ENCODE measurements at places on chromosomes 5 and 9.

GRCh38 chr9:122201641-122202040 is 27.1 kb downstream of the LHX6 start:
- no peak for DNase-seq

DNA sequence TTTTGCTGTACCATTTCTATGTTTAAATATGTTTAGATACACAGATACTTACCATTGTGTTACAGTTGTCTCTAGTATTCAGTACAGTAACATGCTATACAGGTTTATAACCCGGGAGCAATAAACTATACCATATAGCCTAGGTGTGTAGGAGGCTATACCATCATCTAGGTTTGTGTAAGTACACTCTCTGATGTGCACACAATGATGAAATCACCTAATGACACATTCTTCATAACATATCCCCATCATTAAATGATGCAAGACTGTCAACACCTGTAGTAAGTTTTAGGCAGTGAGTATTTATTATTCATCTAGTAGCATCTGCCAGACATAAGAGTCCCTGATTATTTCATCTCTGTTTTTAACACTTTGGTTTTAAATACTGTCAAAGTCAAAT is 7.3 kb upstream of the DHFR start:
- DNase-seq = no peak

- no peak for DNase-seq
Observed at GRCh38 chr5:143174714-143175398, 228.6 kb downstream of the NR3C1 start.

- no peak for DNase-seq
Observed at GRCh38 chr9:32289756-32290155, 94.7 kb upstream of the ACO1 start.

GRCh38 chr5:122421374-122422079 is 109.5 kb downstream of the SNCAIP start:
- no peak for DNase-seq

DNA sequence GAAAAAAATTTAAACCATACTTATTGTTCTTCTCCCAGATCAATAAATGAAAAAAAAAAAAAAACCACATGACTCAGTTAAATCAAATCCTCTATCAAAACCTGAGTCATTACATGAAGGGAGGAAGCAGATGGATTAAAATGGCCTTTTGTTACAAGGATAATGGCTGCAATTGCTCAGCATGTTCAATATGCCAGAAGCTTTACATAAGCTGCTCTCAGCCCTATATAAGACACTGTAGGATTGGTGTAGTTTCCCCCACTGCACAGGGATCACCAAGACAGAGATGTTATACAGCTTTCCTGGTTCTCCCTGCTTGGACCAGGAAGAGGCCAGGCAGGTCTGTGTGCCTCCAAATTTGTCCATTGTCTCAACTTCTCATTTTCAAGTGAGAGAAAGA is 101.6 kb upstream of the MAP1B start:
- no peak for DNase-seq

- no peak for DNase-seq
Observed at GRCh38 chr9:113886026-113886369, 9.9 kb downstream of the ZNF618 start.

- DNase-seq = no peak
Observed at GRCh38 chr5:62168506-62169281, 137.3 kb upstream of the KIF2A start.

- no peak for DNase-seq
Observed at GRCh38 chr5:175853573-175854230, 17.7 kb upstream of the CPLX2 start.

GRCh38 chr5:169914766-169915165 is 65.5 kb downstream of the INSYN2B start:
- DNase-seq = no peak

DNA sequence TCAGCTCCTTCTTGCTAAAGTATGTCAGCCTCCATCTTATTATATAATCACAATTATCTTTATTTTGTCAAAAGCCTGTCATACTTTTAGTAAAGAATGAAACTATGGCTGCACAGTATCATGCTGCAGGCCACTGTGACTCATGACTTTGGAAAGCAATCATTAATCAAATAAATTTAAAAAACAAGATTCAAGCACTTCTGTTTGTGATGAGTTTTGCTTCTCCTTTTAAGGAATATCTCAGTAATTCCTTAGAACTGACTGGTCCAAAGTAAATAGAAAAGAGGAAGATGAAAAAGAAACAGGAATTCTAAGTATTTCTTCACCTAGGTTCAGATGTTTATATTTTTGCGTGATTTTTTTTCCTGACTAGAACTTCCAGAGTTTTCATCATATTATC is 83.1 kb downstream of the EDIL3 start:
- no peak for DNase-seq

DNA sequence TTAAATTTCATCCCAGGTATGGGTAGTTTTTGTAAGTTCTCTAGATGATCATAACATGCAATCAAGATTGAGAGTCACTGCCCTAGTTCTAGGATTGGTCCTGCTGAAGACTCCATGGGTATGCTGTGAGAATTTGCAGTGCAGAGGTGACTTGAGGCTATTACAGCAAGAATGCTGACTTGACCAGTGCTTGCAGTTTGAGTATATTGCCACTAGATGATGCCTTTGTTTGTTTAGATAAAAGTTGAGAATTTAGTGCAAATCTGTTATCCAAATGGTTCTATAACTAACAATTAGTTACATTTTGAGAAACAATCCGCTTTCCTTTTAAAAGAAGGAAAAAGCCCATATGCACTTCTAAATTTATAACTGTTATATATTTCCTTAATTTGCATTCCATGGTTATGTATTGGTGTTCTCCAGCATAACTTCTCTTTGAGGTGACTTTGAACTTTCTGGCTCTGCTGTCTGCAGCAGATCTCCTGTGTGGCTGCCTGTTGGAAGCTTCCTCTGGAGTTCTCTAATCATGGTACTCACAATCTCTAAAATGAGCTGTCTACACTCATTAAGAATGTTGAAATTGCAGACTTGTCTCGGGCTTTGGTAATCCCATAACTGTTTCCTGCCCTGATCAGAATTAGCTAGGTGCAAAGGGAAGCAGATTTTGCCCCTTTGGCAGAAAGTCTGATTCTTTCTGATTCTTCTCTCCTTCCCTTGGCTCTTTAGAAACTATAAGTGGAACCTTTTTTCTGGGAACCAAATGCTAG is 24.9 kb downstream of the MELK start:
- DNase-seq = no peak

- no peak for DNase-seq
Observed at GRCh38 chr9:95157481-95158151, 159.9 kb downstream of the FANCC start.

- no peak for DNase-seq
Observed at GRCh38 chr5:96447949-96448348, 14.9 kb upstream of the PCSK1 start.

DNA sequence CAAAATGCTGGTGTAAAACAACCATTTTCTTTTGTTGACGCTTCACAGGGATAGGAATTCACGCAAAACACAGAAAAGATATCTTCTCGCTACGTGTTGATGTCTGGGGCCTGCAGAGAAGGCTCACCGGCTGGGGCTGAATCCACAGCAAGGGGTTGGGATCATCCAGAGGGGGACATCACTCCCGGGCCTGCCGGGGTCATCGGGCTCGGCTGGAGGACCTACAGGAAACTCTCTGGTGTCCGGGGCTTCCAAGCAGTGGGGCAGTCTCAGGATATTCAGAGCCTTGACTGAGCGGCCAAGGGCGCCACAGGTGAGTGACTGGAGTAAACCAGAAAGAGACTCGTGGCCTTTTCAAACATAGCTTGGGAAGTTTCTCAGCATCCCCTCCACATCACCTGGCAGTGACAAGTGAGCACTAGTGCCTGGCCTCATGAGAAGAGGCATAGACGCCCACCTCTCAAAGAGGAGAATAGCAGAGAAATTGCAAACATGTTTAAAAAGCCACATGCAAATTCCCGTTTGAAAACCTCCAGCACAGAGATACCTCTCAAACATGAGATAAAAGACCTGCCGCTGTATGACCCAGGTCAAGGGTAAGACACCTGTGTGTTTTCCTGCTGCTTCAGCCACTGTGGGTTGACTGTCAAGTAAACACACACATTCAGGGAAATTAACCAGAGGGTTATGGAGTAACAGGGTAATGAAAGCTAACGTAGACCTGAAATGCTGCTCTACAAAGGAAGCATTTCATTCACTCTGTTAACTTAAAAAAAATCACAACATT is 50.8 kb upstream of the SIMC1 start:
- no peak for DNase-seq
